ENCODE measurements at places on chromosomes 6 and 20. TPM values are rescaled to one million over a fixed set of nuclear protein-coding genes. Genes with fewer than 3 reads are reported as not detected.

GRCh38 chr20:49400904-49401303, 81.6 kb downstream of the KCNB1 start:
- no peaks in the 10 kb centered on the region for H3K36me3 ChIP-seq
- no peak overlapping the region for H3K27ac ChIP-seq
- no peak overlapping the region for H3K4me3 ChIP-seq
- DNase-seq, result no peak
- H3K27me3 ChIP-seq, result no peaks in the 10 kb centered on the region

GRCh38 chr20:58788896-58789544, 61.7 kb downstream of the GNAS-AS1 start:
- peaks cover 13% of the 10 kb centered on the region for H3K27me3 ChIP-seq
- no peaks in the 10 kb centered on the region for H3K4me1 ChIP-seq
- H3K27ac ChIP-seq, result no peak overlapping the region

DNA sequence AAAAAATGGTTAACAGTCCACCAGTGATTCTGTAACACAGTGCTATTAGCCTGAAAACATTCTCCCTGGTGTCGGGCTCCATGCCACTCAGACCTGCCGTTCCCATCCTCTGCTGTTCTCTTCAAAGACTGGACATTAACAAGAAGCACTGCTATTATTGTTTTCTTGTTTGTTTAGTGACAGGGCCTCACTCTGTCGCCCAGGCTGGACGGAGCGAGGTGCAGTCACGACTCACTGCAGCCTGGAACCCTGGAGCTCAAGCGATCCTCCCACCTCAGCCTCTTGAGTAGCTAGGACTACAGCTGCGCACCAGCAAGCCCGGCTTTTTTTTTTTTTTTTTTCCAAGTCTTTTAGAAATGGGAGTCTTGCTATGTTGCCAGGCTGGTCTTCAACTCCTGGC, 9.6 kb downstream of the RMND1 start:
- no peaks in the 10 kb centered on the region for H3K27me3 ChIP-seq
- no peak for DNase-seq
- H3K36me3 ChIP-seq, result peaks cover 42% of the 10 kb centered on the region
- no peak overlapping the region for H3K27ac ChIP-seq

GRCh38 chr6:86969573-86969972, 32.2 kb downstream of the HTR1E start:
- H3K27ac ChIP-seq, result no peak overlapping the region
- no peaks in the 10 kb centered on the region for H3K36me3 ChIP-seq
- H3K27me3 ChIP-seq, result no peaks in the 10 kb centered on the region
- H3K4me3 ChIP-seq, result no peak overlapping the region

- H3K4me3 ChIP-seq, result peak overlapping the region; percentile 69
- H3K36me3 ChIP-seq, result no peaks in the 10 kb centered on the region
- H3K4me1 ChIP-seq, result peaks cover 3% of the 10 kb centered on the region
- H3K27me3 ChIP-seq, result no peaks in the 10 kb centered on the region
Observed at GRCh38 chr6:27809067-27809938, 102.9 kb downstream of the OR2B2 start.

- DNase-seq, result no peak
- no peaks in the 10 kb centered on the region for H3K27me3 ChIP-seq
- H3K27ac ChIP-seq, result no peak overlapping the region
Observed at GRCh38 chr6:41639809-41640371, 1.6 kb downstream of the MDFI start.

GRCh38 chr6:51778666-51779065, 308.7 kb downstream of the PKHD1 start:
- no peaks in the 10 kb centered on the region for H3K36me3 ChIP-seq
- H3K4me1 ChIP-seq, result no peaks in the 10 kb centered on the region
- no peaks in the 10 kb centered on the region for H3K27me3 ChIP-seq
- DNase-seq, result no peak

GRCh38 chr20:60100780-60101179, 142.6 kb downstream of the CDH26 start:
- H3K27ac ChIP-seq, result no peak overlapping the region
- no peaks in the 10 kb centered on the region for H3K27me3 ChIP-seq
- DNase-seq, result no peak
- no peak overlapping the region for H3K4me3 ChIP-seq
- H3K36me3 ChIP-seq, result no peaks in the 10 kb centered on the region

DNA sequence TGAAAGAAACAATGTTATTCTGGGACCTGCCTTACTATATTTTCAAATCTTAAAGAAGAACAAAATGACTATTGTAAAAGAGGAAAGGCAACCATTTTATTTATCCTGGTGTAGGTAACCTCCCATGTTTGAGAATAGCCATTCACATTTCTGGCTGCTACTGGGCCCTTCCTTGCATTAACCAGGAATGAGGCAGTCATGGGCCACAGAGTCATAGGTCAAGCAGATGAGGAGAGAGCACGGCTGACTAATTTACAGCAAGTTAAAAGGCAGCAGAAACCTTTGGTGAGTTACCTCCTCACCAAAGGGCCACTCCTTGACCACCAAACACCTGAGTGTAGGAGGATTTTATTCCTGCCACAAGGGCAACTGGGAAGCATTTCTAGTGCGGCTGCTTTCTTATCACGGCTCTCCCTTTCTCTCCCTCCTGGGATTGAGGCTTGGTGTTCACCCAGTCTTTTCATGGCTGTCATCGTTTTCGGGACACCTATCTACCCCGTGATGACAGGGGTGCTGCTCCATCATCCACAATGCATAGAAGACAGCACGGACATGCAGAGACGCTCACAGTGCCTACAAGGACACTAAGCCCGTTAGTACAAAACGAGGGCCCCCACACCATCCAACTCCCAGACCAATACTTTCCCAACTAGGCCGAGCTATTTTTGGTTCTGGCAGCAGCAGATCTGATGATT, 4.4 kb upstream of the LAMA4 start:
- H3K4me1 ChIP-seq, result 0 out of 2 replicates have a peak, but pooled peaks cover 3% of the 10 kb centered on the region
- no peak overlapping the region for H3K27ac ChIP-seq
- H3K36me3 ChIP-seq, result no peaks in the 10 kb centered on the region

GRCh38 chr6:150857062-150857944, 8.2 kb upstream of the MTHFD1L start:
- H3K36me3 ChIP-seq, result no peaks in the 10 kb centered on the region
- peaks cover 20% of the 10 kb centered on the region for H3K4me1 ChIP-seq
- H3K4me3 ChIP-seq, result no peak overlapping the region
- H3K27me3 ChIP-seq, result no peaks in the 10 kb centered on the region
- peak overlapping the region; percentile 99 for H3K27ac ChIP-seq

GRCh38 chr20:353166-353565, 6.3 kb downstream of the NRSN2 start:
- no peak overlapping the region for H3K27ac ChIP-seq
- peaks cover 21% of the 10 kb centered on the region for H3K36me3 ChIP-seq

DNA sequence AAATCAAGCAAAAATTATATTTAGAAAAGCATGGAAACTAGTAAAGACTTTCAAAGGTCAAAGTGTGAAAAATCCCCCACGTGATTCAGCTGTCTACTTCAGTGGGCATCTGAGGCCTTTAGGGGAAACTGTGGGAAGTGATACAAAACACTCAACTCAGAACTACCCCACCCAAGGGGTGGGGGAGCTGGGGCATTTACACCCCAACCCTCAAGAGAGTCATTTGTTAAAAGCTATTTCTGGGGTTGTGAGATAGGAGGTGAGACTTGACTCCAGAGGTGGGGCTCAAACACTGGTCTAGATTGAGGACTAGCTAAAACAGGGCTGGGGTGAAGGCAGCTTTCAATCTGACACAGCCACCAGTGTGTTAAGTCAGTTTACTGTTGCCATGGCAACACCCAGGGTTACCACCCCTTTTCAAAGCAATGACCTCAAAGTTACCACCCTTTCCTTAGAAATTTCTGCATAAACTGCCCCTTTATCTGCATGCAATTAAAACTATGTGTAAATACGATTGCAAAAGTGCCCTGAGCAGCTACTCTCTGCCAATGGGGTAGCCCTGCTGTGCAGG, 9.9 kb upstream of the GTSF1L start:
- no peaks in the 10 kb centered on the region for H3K27me3 ChIP-seq
- DNase-seq, result no peak
- H3K36me3 ChIP-seq, result no peaks in the 10 kb centered on the region

GRCh38 chr6:158475344-158476302, 84.3 kb upstream of the TMEM181 start:
- peaks cover 20% of the 10 kb centered on the region for H3K36me3 ChIP-seq
- H3K4me1 ChIP-seq, result peaks cover 22% of the 10 kb centered on the region
- no peaks in the 10 kb centered on the region for H3K27me3 ChIP-seq
- H3K27ac ChIP-seq, result peak overlapping the region; percentile 17
- DNase-seq, result no peak
- H3K4me3 ChIP-seq, result no peak overlapping the region

DNA sequence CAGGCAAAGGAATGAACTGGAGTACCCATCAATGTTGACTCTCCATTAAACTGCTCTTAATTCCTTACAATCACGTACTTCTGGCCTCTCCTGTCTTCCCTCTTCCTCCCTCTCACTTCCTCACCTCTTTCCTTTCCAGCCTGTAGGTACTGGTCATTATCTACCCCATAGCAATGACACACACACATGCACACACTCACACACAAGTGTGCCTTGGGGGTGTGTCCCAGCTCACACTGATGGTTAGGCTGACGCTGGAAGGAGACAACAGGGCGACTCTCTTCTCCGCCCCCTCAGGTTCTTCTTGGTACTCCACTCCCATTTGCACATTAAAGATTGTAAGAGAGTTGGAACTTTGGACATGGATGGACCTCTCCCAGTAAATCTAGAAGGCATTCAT, 14.0 kb upstream of the SERPINB9 start:
- no peaks in the 10 kb centered on the region for H3K4me1 ChIP-seq
- no peaks in the 10 kb centered on the region for H3K36me3 ChIP-seq
- DNase-seq, result no peak
- H3K4me3 ChIP-seq, result no peak overlapping the region

- H3K4me3 ChIP-seq, result no peak overlapping the region
- H3K27me3 ChIP-seq, result peaks cover 45% of the 10 kb centered on the region
- H3K4me1 ChIP-seq, result no peaks in the 10 kb centered on the region
- H3K27ac ChIP-seq, result no peak overlapping the region
Observed at GRCh38 chr6:148771896-148772554, 25.2 kb downstream of the UST start.

- H3K36me3 ChIP-seq, result no peaks in the 10 kb centered on the region
- no peaks in the 10 kb centered on the region for H3K4me1 ChIP-seq
- no peak overlapping the region for H3K4me3 ChIP-seq
- DNase-seq, result no peak
- no peak overlapping the region for H3K27ac ChIP-seq
- H3K27me3 ChIP-seq, result peaks cover 21% of the 10 kb centered on the region
Observed at GRCh38 chr20:45449528-45449927, 20.0 kb upstream of the WFDC2 start.

GRCh38 chr20:23225407-23226060, 125.1 kb upstream of the NXT1 start:
- H3K4me3 ChIP-seq, result no peak overlapping the region
- H3K27me3 ChIP-seq, result peaks cover 10% of the 10 kb centered on the region
- DNase-seq, result no peak
- H3K27ac ChIP-seq, result no peak overlapping the region

- no peak for DNase-seq
- H3K36me3 ChIP-seq, result no peaks in the 10 kb centered on the region
Observed at GRCh38 chr6:101779051-101779844, 385.7 kb downstream of the GRIK2 start.

- no peaks in the 10 kb centered on the region for H3K27me3 ChIP-seq
- H3K4me1 ChIP-seq, result no peaks in the 10 kb centered on the region
- no peak overlapping the region for H3K4me3 ChIP-seq
- no peak for DNase-seq
- no peak overlapping the region for H3K27ac ChIP-seq
- no peaks in the 10 kb centered on the region for H3K36me3 ChIP-seq
Observed at GRCh38 chr6:52718550-52718949, 44.7 kb downstream of the GSTA2 start.

DNA sequence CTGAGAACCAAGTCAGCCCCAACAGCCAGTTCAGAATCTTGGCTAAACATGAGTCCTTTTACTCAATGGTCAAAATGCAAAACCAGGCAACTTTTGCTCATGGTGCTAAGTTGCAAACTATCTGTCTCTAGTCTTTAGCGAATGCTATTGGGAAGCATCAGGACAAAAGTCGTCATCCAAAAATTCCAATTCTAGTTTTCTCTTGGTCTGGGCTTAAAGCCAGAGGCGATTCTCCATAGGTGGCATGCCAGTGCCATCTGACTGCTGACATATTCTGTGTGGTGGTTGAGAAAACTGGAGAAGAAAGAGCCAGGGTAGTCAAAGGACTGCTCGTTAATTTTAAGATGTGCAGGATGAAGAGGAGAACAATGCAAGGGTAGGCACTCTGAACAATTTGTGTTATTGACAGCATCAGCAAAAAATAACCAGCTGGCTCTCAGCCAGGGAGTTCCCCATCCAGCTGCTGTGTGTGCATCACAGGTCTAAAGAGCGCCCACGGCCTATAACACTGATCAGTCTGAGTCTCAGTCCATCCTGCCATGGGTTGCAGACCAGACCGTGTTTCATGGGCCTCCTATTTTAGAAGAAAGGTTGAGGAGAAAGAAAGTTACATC, 313.6 kb downstream of the ALDH8A1 start:
- DNase-seq, result no peak
- H3K27me3 ChIP-seq, result no peaks in the 10 kb centered on the region
- no peaks in the 10 kb centered on the region for H3K4me1 ChIP-seq
- no peaks in the 10 kb centered on the region for H3K36me3 ChIP-seq

DNA sequence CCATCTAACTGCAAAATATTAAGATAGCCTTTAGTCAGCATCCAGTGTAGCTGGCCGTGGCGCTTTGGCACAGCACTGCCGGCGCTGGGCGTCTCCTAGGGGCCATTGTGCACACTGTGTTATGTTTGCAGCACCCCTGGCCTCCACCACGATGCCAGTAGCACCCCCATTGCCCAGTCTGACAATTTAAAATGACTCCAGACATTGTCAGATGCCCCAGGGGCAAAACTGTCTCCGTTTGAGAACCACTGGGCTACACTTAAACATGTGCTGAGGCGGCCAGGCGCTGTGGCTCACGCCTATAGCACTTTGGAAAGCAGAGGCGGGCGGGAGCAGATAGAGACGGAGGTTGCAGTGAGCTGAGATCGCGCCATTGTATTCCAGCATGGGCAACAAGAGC, 6.0 kb upstream of the MTG2 start:
- H3K27me3 ChIP-seq, result no peaks in the 10 kb centered on the region
- peaks cover 12% of the 10 kb centered on the region for H3K4me1 ChIP-seq
- DNase-seq, result peak; percentile 75
- H3K36me3 ChIP-seq, result peaks cover 14% of the 10 kb centered on the region
- peak overlapping the region; percentile 81 for H3K27ac ChIP-seq

PPP1R16B gene
- polyA plus RNA-seq, result 0.91 TPM

PTGIS gene
- polyA plus RNA-seq, result 1.0 TPM

RSPO4 gene
- polyA plus RNA-seq, result not detected

SALL4 gene
- 1.2 TPM for polyA plus RNA-seq

TMC2 gene
- polyA plus RNA-seq, result not detected

Measured in SK-N-SH (cell line).